ENCODE measurements at places on chromosomes 7 and 10.

DNA sequence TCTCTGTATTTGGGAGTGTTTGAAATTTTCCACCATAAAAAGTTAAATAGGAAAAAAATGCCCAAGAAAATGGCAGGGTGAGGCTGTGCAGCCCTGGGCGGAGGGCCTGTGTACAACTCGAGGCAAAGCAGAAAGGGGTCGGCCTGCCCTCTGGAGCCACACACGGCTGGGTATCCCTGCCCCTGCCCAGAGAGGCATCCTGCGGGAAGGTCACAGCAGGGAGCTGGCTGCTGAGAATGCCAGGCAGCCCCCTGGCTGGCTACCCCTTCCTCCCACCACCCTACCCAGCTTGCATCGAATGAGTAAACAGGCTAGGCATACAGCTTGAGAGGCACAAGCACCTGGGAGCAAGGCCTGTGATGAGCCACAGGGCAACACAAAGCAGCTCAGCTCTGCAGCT, 46.1 kb downstream of the CAMK2B start:
- no peak for DNase-seq

GRCh38 chr10:12333380-12334185, 15.8 kb upstream of the CAMK1D start:
- peak; percentile 92 for DNase-seq

- DNase-seq = no peak
These were observed 32.4 kb downstream of the NKX6-2 start for GRCh38 chr10:132753596-132753995.

DNA sequence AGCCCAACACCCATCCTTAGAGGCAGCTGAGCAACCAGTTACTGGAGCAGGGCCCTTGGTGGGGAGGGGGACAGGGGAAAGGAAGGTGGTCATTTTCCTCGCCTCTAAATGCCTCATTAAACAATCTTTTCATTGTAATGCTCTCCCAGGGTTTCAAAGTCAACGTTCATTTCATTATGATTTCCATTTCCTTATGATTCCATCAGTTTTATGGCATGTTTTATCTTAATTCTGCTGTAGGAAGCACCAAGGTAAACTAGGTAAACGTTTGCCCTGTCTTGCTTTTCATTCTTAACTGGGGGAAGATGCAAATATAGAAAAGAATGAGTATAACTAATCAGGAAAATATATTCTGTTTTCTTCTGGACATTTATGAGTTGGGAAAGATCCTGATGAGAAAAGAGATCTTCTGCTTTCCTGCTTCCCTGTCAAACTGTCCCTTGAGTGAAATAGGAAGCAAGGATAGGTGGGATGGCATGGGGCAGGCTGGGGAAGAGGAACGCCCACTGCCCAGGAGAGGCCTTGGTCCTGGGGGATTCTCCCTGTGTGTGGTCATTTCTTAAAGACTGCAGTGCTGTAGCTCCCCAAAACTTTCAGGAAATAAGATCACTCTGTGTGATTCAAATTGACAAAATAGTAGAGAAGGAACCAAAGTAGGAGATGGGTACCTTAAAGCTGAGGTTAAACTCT, 20.5 kb upstream of the TMEM236 start:
- DNase-seq = no peak

DNA sequence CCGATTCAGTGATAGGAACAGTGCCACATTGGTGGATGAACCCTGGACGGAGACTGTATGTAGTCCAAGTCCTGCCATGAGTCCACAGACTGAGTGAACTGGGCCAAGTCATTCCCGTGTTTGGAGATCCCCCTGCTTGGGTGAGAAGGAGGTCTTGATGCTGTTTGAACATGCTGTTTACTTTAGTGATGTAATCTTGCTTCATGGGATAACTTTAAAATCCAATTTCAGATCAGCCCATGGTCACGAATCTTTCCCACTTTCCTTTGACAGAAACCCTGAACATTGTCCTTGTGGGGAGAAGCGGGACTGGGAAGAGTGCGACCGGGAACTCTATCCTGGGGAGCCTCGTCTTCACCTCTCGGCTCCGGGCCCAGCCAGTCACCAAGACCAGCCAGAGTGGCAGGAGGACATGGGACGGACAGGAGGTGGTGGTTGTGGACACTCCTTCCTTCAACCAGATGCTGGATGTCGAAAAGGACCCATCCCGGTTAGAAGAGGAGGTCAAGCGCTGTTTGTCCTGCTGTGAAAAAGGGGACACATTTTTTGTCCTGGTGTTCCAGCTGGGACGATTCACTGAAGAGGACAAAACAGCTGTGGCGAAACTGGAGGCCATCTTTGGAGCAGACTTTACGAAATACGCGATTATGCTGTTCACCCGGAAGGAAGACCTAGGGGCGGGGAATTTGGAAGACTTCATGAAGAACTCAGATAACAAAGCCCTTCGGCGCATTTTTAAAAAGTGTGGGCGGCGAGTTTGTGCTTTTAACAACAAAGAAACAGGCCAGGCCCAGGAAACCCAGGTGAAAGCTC, 26.6 kb downstream of the GIMAP8 start:
- no peak for DNase-seq

GRCh38 chr7:111229181-111229740, 138.3 kb downstream of the LRRN3 start:
- no peak for DNase-seq

- no peak for DNase-seq
These were observed 220.5 kb downstream of the KLF6 start for GRCh38 chr10:3564346-3565002.

DNA sequence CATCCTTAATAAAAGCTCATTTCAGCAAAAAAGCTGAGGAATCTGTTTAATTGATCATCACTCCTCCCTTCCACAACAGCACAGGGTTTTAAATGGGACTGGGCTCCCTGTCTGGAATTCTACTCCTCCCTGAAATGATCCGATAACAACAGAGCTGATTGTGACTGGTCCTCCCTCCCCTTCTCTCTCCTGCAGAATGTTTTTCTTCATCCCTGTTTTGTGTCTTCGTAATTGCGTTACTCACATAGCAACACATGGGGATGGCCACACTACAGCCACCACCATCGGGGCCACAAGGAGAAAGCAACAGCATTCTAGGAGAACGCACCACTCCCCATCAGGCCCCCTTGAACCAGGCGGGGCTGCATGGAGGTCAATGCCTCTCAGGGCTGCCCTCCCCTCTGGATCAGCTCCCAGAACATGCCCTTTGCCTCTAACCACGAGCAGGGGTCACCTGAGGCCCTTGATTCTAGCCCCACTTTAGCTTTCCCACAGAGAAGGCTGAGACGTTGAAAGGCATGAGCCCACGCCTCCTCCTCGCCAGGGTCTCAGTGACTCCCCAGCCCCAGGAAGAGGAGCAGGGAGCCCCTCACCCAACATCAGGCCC, 152.6 kb downstream of the PLXNA4 start:
- DNase-seq = no peak

- DNase-seq = no peak
These were observed 304.4 kb upstream of the C7orf33 start for GRCh38 chr7:148286150-148286549.

- DNase-seq = no peak
These were observed 64.9 kb downstream of the GPR37 start for GRCh38 chr7:124700655-124701054.

DNA sequence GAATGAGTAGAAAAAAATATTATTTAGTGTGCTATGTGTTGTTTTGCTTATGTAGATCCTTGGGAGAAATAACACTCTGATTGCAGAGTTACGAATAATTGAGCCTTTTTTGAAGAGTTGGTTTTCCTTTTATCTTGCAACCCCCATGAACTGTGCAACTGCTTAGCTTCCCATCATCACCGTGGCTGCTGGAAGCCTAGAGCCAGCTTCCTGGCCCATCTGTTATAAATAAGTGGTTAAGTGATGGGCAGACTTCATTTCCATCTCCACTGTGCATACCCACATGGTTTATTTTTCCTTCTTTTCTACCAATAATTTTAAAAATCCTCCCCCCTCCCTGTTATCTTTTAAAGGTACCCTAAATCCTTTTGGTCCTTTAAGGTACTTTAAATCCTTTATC, 554.9 kb upstream of the GALNT17 start:
- no peak for DNase-seq

- DNase-seq = no peak
These were observed 5.9 kb downstream of the MAFK start for GRCh38 chr7:1536455-1536742.

GRCh38 chr10:73894245-73894971, 16.5 kb upstream of the PLAU start:
- peak; percentile 72 for DNase-seq

- DNase-seq = no peak
These were observed 402.3 kb upstream of the PCDH15 start for GRCh38 chr10:55203319-55203718.

DNA sequence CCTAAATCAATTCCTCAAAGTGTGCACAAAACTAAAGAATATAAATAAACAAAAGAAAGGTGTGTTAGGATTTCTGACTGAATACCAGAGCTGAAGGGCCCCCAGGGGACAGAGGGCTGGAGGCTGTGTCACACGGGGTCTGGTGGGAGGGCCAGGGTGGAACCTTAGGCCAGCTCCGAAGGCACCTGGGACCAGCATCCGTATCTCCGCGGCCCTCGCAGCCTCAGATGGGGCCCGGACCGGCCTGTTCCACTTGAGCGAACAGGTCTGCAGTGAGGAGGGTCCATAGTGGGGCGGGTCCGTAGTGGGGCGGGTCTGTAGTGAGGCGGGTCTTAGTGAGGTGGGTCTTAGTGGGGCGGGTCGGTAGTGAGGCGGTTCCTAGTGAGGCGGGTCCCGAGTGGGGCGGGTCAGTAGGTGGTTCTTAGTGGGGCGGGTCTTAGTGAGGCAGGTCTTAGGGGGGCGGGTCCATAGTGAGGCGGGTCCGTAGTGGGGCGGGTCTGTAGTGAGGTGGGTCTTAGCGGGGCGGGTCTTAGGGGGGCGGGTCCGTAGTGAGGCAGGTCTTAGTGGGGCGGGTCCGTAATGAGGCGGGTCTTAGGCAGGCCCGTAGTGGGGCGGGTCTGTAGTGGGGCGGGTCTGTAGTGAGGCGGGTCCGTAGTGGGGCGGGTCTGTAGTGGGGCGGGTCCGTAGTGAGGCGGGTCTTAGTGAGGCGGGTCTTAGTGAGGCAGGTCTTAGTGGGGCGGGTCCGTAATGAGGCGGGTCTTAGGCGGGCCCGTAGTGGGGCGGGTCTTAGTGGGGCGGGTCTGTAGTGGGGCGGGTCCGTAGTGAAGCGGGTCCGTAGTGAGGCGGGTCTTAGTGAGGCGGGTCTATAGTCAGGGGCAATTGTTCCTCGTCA, 15.1 kb downstream of the GPR146 start:
- no peak for DNase-seq

- DNase-seq = no peak
These were observed 333.1 kb downstream of the DNAJB6 start for GRCh38 chr7:157669768-157670351.

- DNase-seq = no peak
These were observed 7.0 kb upstream of the PANK1 start for GRCh38 chr10:89651916-89652573.

DNA sequence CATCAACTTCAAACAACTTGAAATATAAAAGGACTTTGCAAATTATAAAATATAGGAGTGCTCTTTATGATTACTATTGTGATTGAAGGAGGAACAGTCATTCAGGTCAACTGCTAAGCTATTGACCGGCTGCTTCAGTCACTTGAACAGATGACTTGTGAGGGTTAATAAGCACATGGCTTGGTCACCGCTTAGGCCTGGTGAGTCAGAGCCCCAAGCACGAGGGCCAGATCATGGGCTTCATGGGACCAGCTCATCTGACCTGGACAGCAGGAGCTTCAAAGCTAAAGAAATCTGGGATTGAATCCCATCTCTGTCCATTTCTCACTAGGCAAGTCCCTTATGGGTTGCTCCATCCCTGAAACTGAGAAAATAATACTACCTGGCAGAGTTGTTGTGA, 60.4 kb upstream of the ADO start:
- peak; percentile 38 for DNase-seq

DNA sequence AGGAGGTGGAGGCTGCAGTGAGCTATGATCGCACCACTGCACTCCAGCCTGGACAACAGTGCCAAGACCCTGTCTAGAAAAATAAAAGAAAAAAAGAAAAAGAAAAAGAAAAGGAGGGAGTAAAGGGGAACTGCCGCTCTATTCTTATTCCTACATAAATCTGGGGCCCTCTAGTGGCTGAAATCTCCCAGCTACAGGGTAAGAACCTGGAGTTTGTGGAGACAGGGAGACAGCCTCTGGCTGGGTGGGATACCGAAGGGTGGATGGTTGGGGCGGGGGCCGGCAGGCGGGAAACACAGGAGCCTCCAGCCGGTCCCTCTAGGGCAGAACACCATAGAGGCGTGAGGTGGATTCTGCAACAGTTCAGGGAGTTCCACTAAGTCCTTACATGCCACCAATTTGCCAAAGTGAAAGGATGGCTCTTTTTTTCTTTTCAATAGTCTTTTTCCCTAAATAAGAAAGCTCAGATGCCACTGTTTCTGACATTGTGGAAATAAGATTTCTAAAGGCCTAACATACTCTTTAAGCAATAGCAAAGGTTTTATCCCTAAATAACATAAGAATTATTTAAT, 117.3 kb downstream of the SVIL start:
- peak; percentile 15 for DNase-seq

DNA sequence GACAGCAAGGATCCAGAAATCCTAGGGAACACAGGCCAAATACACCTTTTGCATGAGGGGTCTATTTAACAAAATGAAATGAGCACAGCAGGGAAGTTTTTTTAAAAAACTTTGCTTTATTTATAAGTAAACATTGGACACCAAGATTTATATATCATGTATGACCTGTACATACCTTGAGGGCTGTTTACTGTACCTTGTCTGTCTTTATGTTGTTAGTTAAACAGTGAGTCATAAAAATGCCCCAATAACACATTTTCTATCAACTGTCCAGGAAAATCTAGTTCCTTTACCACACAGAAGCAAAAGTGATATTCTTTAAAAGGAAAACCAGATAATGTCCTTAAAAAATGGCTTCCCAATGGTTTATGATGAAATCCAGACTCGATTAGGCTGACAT, 45.1 kb upstream of the AGR3 start:
- no peak for DNase-seq

DNA sequence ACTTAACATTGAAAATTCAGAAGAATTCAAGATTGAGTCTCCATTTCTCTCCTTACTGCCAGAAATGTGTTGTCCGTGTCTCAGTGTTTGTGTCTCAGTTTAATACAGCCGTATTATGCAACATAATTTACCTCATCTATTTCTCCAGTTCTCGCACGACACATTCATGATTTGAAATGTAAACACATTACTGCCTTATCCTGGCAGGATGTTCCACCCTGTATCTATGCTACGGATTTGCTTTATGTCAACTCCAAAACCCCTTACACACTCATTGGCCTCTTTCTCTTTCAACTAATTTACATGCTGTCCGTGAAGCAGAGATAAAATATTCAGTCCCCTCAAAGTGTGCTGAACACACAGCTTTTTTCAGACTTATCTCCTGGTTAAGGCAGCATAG, 653.7 kb upstream of the SEMA3D start:
- DNase-seq = no peak

- no peak for DNase-seq
These were observed 61.9 kb downstream of the TMEM26 start for GRCh38 chr10:61391281-61391680.

DNA sequence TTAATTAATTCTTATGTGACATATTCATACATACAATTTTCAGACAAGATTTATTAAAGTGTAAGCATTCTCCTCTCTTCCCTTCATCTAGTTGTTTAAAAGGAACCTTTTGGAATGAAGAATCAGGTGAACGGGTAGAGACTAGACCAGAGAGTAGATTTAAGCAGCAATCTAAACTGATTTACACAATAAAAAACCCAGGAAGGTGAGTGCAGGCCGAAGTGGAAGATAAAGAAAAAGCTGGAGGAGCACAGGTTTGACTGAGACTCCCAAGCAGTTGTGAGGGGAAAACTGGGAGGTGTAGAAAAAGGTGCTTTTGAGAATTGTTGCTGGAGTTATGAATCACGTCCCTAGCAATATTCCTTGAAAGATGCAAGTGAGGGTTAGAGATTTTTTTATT, 601.1 kb downstream of the SORCS1 start:
- DNase-seq = no peak

GRCh38 chr10:64726466-64726865, 1205.3 kb downstream of the REEP3 start:
- no peak for DNase-seq
